ENCODE measurements at places on chromosomes 4 and X.

GRCh38 chr4:80711956-80712355 is 318.6 kb upstream of the BMP3 start:
- DNase-seq: no peak

DNA sequence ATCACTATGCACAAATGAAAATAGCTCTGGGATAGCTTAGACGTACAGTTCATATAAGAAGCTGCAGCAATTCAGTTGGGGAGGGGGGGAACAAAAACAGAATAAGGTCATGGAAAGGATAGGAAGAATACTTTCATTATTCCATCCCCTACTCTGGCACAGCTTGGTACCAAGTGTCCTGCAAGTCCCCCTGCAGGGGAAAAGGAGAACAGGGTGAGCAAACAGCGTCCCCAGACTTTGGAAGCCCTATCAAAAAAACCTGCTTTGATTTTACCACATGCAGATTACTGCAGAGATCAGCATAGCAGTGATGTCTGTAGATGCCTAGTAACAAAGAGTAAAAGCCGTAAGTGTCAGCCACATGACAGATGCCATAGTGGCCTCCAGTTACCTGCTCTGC is 209.4 kb upstream of the NEIL3 start:
- no peak for DNase-seq

- peak; percentile 68 for DNase-seq
Observed at GRCh38 chr4:152937336-152938236, 1.5 kb downstream of the FHDC1 start.

DNA sequence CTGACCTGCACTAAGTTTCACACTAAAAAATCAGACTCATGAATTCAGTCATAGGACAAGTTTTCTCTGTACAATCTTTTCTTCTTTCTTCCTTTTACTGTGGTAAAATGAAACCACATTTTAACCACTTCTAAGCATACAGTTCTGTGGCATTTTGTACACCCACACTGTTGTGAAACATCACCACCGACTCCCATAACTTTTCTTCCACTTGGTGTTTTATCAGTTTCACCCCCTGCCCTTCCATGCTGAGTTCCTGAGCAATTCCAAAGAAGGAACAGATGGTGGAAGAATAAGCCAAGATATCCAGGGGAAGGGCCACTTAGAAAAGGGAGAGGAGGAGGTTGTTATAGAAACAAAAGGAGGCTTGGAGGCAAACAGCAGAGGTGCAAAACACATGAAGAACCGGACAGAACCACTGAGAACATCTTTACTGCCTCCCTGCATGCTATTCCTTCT is 22.6 kb downstream of the SLC25A4 start:
- DNase-seq: peak; percentile 53

- peak; percentile 9 for DNase-seq
Observed at GRCh38 chr4:187283201-187283955, 559.7 kb upstream of the FAT1 start.

- DNase-seq: no peak
Observed at GRCh38 chr4:110837896-110838450, 215.1 kb upstream of the PITX2 start.

- no peak for DNase-seq
Observed at GRCh38 chrX:67721321-67721720, 177.5 kb downstream of the AR start.
